Erythroblast (primary cell): ENCODE measurements at places on chromosomes 1 and 21.
A peak's percentile ranks its signal among the peaks of the same experiment; 100 is the strongest.

GRCh38 chr1:182381962-182382819 lies 9.4 kb downstream of the GLUL start:
- DNase-seq, result no peak

DNA sequence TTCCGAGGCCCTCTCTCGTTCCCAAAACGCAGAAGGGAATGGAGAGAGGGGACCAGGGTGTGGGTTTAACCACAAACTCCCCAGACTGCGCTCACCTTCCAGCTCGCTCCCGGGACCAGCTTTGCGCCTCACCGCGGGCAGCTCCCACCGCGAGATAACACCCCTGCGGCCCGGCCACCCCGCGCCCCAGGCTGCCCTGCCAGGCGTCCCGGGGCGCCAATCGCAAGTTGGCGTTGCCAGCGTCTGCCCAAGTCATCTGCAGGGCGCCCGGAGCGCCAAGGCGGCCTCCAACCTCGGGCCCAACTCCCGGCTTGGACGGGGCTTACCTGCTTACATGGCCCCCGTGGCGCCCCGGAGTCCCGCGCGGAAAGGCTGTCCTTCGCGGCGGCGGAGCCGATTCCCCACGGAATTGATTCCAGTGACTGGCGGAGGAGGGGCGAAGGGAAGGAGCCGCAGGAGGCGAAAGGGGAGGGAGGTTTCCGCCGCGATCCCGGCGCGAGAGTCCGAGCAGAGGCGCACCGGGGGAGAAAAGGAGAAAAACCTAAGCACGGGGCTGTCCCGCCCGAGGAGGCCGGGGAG lies 456 bp downstream of the PTPN14 start:
- DNase-seq, result no peak

DNA sequence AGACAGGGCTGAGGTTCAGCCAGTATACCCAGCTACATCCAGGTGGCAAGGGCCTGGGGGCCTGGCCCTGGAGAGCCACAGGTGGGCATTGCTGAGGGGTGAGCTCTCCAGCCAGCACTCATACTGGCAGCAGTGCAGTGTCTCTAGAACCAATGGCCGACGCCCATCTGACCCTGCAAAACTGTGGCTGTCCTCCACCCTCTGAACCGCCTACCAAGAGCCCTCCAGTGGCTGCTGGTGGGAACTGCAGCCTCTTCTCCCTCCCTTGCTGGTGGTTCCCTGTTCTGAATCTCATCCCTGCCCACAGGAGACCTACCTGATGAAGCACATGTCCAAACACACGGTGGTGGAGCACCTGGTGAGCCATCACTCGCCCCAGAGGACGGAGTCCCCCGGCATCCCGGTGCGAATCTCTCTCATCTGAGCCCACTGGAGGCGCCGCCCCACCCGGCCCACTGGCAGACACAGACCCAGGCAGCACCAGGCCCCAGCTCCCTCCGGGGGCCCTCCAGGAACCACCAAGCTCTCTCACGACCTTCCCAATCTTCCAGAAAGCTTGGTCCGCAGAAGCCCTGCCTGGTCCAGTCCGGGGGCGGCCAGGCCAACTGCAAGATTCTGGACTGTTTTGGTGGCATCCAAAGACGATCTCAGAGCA lies 22.1 kb downstream of the A3GALT2 start:
- peak; percentile 81 for DNase-seq

DNA sequence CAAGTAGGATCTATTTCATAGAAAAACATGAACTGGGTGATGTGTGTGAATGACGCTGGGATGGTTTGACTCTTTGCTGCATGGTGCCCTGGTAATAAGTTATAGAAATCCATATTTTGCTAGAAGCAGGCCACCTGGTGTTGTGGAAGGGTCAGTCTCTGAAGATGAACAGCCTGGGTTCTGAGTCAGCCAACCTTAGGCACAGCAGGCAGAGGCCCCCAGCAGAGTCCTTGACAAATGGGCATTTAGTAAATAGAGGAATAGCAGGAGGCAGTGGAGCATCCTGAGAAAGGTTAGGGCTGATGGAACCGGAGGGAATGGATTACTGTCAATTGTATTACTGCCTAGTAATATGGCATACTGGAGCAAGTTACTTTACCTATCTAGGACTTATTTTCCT lies 20.9 kb downstream of the FGGY start:
- no peak for DNase-seq

DNA sequence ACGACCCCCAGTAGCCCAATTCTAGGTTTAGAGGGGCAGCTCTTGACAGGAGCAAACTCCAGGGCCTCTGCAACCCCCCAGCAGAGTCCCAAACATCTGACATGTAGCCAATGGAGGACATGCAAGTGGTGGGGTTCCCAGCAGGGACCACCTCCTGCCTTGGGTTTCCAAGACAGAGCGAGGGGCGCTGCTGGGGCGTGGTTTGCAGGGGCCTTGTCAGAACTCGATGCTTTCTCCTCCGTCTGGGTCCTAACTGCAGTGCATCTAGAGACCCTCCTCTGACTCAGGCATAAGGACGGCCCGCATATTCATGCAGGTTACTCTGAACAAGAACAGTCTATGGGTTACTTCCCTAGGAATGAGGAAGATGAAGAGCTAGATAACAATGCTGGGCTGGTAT lies 17.2 kb downstream of the EPHX1 start:
- DNase-seq, result no peak

GRCh38 chr1:84089465-84089864 lies 54.6 kb upstream of the PRKACB start:
- peak; percentile 41 for DNase-seq

GRCh38 chr1:8860738-8861516 lies 17.6 kb downstream of the ENO1 start:
- no peak for DNase-seq

GRCh38 chr1:205922806-205923205 lies 20.4 kb downstream of the SLC26A9 start:
- no peak for DNase-seq

GRCh38 chr21:15224346-15225086 lies 159.7 kb upstream of the NRIP1 start:
- no peak for DNase-seq

- DNase-seq, result no peak
Observed at GRCh38 chr1:17941431-17942189, 166.0 kb upstream of the IGSF21 start.

- no peak for DNase-seq
Observed at GRCh38 chr1:17567582-17567981, 28.1 kb downstream of the ARHGEF10L start.

DNA sequence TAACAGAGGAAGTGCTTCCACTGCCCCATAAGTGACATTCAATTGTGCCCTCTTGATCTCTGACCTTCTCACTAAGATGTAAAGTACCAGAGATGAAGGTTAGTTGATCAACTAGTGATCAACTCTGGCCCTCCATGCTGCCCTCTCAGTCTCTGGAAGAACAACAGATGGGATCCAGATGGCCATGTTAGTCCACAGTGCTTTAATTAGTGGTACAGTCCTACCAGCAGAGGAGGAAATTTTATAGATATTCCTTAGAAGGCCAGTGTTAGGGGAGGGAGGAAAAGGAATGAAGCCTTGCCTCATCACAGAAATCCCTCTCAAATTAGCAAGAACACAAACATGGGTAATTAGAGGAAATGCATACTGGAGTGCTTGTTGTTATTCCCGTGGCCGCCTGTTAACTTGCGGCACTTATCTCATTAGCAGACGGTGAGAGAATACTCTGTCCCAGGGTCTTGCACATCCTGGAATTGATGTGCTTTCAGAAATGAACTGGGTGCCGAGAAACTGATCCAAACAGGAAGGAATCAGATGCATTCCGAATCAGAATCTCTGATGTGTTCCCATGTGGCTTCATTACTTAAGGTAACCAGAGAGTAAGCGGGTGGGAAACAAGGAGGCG lies 91.1 kb upstream of the RGS4 start:
- no peak for DNase-seq

DNA sequence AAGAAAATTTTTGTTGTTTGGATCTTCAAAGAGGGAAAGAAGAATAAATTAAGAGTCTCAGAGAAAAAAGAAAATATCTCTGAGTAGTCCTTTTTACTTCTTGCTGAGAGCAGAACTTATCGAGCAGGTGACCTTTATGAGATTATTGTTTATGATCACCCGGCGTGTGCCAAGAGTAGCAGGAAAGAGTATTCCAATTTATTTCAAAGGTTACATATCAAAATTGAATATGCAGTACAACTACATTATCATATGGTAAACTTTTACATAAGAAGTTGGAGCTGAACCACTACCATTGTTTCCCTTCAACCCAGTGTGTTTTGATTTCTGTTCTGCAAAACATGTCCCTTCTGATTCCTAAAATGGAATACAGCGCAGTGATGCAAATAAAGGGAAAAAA lies 204.3 kb upstream of the SNX7 start:
- no peak for DNase-seq

DNA sequence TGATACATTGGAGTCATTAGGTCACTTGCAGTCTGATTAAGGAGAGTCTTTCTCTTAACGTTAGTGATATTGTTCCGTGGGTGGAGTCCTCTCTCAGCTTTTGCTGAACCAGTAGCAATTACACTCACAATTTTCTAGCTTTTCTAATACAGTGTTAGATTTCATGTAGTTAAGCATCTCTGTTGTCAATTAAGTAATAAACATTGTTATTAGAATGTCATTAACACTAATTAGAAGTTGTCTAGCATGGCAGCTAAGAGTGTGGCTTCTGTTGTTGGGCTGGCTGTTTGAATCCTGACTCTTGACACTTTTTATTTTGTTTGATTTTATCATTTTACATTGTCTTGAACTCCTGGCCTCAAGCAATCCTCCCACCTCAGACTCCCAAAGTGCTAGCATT lies 33.4 kb downstream of the FAAH start:
- no peak for DNase-seq

DNA sequence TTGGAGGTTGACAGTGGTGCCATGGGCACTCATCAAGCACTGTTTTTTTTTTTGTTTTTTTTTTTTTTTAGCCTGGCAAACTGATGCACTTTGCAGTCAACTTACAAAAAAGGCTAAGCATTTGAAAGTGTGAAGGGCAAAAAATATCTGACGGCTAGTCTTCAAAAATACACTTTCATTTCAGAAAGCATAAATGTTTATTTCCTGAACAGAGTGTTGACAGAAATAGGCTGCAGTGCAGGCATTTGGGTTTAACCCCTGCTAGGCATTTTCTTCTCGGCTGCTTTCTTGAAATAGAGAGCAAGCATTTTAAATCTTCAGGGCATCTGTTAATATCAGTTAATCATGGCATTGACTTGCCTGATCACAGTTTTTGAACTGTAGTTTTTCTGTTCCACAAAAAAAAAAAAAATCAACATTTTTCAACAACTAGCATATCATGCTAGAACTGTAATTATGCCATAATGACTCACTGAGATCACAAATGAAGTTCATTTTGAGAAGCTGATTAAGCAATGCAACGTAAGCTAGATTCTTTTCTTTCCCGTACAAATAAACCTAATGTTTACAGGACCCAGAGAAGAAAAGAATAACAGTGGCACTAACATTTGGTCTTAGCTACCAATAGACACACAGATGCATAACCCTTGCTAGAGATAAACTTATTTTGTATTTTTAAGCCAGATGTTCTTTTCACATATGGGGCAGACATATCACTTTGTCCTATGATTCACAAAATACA lies 100.4 kb upstream of the USH2A start:
- no peak for DNase-seq

DNA sequence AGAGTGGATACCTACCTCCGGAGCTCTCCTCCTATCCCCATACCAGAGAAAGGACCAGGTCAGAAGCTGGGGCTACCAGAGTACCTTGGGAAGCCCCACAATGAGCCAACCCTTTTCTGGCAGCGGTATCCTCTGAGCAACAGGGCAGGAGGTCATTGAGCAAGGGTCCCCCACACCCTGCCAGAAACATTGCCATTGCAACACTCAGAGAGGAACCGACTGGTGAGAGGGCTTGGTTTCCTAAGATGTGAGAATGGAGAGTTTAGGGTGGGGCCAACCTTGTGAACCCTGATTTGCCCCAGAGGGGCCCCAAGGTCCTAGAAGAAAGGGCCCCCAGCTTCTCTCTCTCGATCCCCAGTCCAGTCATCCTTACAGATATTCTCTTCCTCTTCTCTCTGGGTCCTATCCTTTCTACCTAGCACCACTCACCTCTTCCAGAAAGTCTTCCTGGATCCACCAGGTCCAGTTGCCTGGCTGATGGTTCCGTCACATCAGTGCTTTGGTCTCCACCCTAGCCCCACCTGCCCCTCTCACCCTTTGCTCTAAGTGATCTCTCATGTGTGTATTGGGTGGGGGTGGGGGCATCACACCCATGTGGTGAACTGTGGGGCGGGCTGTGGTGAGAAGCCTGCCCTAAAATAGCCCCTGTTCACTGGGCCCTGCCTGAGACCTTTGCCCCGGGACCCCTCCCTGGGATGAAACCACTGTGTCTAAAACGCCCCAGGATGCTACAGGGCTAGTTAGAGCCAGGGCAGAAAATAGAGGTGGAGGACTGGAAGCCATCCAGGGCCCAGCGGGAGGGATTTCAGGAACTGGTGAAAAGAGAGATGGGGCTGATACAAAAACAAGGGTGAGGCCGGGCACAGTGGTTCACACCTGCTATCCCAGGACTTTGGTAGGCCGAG lies 8.7 kb downstream of the FGR start:
- DNase-seq, result no peak

DNA sequence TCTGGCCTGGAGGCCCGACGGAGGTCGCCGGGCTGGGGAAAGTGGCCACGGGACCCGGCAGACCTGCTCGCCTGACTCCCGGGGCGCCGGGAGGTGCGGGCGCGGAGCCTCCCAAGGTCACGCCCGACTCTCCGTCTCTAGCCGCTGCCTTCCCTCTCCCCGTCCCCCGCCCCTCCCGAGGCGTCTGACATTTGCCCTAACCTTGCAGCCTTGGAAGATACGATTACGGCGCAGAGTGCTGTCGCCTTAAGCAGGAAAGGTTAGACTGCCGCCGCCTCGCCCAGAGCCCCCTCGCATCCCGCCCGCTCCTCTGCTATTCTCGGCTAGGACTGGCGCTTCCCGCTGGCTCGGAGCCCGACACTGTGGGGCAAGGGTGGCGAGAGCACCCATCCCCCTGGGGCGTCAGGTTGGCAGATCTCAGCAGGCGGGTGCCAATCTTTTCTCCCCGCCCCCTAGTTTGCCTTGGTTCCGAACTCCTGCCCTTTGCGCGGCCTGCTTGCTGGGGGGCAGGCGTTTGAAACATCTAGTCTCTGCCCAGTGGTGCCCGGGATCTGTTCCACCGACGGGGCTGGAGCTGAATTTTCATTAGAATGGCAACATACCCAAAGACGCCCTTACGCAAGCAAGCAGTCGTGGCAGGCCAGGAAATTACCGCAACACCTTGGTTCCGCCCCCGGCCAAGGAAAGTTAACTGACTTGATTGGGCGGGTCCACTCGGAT lies 835 bp downstream of the PGM1 start:
- DNase-seq, result peak; percentile 49

DNA sequence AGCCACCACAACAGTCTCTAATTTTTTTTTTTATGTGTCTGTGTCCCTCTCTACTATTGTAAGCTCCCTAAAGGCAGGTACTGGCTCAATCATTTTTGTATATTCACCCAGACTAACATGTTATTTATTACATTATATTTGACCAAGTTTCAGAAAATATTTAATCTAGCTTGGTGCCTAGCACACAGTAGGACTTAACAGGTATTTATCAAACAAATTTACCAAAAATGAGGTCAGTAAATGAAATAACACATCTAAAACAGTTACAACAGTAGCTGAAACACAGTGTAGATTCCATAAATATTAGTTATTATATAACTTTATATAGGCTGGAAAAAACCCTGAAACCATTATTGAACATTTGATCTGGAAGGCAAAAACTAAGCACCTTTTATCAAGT lies 2.7 kb downstream of the NRDC start:
- no peak for DNase-seq
